Mammary epithelial cell (primary cell): ENCODE measurements at places on chromosomes 2 and 18. TPM values are rescaled to one million over a fixed set of nuclear protein-coding genes. Genes with fewer than 3 reads are reported as not detected.

- DNase-seq, result no peak
These were observed 1.5 kb downstream of the ERBB4 start for GRCh38 chr2:212536817-212537725.

- no peak for DNase-seq
These were observed 315.9 kb downstream of the RNF144A start for GRCh38 chr2:7233126-7233525.

DNA sequence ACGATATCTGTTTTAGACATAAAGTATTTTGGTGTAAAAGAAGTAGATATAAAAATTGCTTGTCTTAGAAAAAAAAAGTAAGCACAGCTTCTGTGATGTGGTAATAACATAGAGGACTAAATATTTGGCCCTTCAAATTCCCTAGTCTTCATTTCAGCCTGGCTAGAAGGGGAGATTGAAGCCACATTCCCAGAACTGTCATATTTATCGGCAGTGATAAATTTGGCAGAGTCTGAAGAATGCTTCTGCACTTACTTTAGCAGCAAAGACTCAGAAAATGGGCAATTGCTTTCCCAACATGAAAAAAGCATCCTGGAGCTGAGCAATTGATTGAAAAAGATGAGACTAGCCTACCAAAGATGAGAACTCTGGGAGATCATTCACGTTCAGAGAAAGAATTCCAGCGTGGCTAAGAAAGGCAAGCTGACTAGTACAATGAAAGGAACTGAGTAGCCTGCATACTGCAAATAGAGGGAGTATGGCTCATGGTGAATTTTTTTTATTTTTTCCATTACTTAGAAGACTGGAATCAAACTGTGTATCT is 278.7 kb upstream of the KLHL29 start:
- DNase-seq, result no peak

- no peak for DNase-seq
These were observed 832.8 kb upstream of the ID2 start for GRCh38 chr2:7849027-7849426.

DNA sequence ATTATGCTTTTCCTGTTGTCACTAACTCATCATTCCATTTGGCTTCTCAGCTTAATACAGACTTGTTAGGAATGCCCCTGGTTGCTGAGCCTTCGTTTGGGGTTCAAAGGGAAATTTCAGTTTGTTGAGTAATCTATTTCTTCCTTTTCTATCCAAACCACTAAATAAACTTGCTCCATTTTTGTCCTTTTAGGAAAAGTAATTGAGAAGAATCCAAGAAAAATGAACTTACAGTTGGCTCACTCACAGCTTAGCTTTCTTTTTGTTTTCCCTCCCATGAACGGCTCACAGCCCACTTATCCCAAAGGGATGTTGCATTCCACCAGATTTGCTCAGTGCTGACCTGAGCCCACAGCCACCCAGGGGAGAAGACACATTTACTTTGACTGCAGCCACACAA is 73.9 kb downstream of the SOX11 start:
- no peak for DNase-seq

DNA sequence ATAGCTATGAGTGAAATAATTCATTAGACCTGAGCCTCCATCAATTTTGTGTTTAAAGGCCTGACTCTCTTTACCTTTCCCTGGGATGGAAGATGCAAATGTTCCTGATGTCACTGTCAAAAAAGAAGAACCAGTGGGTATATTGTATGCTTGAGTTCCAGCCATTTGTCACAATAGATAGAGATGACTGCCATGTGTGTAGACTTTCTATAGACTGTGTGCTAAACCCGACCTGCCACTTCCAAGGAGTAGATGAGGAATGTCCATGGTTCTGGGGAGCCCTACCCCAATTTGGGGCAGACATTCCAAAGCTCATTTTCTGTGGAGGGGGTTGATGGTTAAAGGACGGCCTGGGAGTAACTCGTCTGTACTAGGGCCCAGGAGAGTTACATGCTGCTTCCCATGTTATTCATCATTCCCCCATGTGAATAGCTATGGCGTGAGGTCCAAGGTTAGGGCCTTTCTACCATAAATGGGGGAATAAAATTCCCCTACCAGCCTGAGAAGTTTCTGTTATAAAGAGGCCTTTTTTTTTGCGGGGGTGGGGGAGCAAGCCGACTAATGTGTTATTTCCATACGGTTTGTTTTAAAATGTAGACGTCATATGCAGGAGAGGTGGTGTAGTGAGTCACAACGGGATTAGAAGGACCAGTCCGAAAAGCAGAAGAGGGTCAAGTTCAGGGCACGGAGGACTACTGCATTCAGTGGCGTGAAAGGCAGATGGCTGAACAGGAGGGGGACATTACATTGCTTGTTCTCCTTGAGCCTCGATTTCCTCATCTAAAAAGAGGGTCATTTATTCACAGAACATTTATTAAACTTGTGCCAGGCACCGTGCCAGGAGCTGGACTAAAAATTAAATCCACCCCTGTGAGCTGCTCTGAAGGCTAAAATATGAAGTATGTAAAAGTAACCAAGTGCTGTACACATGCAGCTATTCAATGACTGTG is 24.0 kb downstream of the IL1B start:
- DNase-seq, result no peak

- peak; percentile 72 for DNase-seq
These were observed 65.8 kb downstream of the ETAA1 start for GRCh38 chr2:67462738-67463496.

DNA sequence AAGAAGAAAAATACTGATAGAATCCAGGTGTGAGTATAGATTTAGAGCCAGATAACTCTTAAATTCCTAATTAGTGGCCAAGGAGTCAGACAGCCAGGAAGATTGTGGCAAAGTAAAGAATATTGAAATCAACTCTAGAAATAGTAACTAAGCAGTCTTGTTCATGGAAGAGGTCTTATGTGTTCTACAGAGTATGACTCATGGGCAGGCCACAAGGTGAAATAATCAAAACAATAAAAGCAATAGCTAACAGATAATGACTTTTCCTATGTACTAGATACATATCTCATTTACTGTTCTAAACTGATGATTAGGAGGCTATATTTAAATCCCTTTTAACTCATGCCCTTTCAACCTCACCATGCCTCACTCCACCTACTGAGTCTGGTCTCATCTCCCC is 227.4 kb upstream of the COL3A1 start:
- DNase-seq, result peak; percentile 32

GRCh38 chr2:164146441-164146840 is 410.6 kb upstream of the FIGN start:
- peak; percentile 62 for DNase-seq

Gene PDE1A
- polyA plus RNA-seq, result 0.05 TPM

Gene DBI
- 583 TPM for polyA plus RNA-seq

Gene CROCC2
- not detected for polyA plus RNA-seq

Gene MATN3
- 3.4 TPM for polyA plus RNA-seq

Gene TSPYL6
- not detected for polyA plus RNA-seq
